ENCODE measurements at places on chromosomes 2 and 18. TPM values are rescaled to one million over a fixed set of nuclear protein-coding genes. Genes with fewer than 3 reads are reported as not detected.
A peak's percentile ranks its signal among the peaks of the same experiment; 100 is the strongest.

DNA sequence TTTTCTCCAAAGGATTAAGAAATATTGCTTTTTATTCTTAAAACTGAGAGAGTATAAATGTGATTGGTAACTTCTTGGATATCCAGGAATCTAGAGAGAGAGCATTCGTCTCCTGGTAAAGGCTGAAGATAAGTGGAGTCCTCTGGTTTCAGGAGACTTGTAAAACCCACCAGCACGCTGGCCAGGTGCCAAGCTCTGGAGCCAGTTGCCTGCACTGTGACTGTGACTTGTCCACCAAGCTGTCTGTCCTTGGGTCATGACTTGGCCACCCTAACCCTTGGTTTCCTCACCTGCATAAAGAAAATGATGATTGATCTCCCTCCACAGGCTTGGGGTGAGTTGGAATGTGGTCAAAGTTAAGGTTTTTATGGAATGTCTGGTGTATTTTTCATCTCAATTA is 185.4 kb upstream of the NCKAP5 start:
- DNase-seq, result no peak

GRCh38 chr2:235301202-235302076 is 192.4 kb upstream of the AGAP1 start:
- no peak for DNase-seq

DNA sequence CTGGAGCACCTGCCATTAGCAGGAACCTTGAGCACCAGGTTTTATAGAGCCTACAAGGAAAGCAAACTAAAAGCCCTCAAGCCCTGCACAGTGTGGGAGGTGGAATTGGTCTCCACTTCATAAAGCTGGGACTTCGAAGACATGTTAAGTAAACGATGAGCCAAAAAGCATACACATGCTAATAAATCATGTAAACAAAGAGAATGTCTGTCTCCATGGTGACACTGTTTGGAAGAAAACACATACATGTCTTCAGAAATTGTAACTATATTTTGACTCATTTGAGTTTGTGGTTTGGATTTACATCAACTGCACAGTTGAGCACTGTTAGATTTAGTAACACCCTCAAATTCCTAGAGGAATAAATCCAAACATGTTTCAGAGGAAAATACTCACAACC is 978.5 kb upstream of the LRRTM1 start:
- DNase-seq, result no peak

Gene SP140L
- total RNA-seq, result 61.4 TPM

- no peak for DNase-seq
Observed at GRCh38 chr2:213723707-213724106, 439.4 kb downstream of the SPAG16 start.

DNA sequence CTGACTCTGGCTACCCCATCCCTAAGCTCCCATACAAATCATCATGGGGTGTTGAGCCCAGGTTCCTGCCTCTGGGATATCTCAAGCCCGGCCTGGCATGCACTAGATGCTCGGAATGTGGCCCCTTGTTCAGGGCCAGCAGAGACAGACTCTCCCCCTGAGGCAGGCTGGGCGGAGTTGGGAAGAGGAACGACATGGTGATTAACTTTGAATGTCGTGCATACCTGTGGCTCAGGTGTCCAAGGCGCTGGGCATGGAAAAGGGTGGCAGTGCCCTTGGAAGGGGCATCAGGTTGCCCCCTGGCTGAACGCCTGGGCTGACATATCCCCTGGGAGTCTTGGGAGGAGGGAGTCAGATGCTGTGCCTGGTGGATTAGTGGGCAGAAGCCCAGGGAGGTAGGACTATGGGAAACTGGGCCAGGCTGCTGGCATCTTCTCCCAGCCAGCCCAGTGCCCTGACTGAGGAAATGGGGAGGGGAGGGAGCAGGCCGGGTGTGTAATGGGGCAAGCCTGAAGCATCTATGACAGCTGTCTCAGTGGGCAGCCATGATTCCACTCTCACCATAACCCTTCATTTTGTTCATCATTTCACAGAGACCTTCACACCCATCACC is 57.8 kb upstream of the OTOF start:
- DNase-seq, result no peak

GRCh38 chr2:88554189-88554588 is 73.1 kb downstream of the EIF2AK3 start:
- no peak for DNase-seq

Gene OSR1
- total RNA-seq, result not detected

- DNase-seq, result no peak
Observed at GRCh38 chr2:146576339-146577111, 1268.3 kb upstream of the ACVR2A start.

Gene COL3A1
- total RNA-seq, result not detected

- no peak for DNase-seq
Observed at GRCh38 chr18:32278177-32278799, 88.4 kb downstream of the MEP1B start.

Gene COL5A2
- total RNA-seq, result 4.6 TPM

DNA sequence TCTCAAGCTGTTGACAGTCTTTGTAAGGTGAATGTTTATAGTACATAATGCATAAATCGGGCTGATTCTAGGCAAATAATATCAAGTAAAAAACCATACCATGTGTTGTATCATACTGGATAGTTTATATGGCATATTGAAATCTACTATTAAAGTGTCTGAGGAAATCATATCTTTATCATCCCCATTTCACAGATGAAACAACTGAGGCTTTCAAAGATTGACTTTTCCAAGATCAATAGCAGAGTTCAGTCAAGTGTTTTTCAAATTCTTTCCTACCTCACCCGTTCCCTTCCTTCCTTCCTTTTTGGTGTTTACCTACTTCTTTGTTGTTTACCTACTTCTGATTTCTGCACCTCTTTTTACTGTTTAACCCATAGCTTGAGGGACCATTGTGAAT is 2.0 kb downstream of the LYPD6 start:
- DNase-seq, result no peak

DNA sequence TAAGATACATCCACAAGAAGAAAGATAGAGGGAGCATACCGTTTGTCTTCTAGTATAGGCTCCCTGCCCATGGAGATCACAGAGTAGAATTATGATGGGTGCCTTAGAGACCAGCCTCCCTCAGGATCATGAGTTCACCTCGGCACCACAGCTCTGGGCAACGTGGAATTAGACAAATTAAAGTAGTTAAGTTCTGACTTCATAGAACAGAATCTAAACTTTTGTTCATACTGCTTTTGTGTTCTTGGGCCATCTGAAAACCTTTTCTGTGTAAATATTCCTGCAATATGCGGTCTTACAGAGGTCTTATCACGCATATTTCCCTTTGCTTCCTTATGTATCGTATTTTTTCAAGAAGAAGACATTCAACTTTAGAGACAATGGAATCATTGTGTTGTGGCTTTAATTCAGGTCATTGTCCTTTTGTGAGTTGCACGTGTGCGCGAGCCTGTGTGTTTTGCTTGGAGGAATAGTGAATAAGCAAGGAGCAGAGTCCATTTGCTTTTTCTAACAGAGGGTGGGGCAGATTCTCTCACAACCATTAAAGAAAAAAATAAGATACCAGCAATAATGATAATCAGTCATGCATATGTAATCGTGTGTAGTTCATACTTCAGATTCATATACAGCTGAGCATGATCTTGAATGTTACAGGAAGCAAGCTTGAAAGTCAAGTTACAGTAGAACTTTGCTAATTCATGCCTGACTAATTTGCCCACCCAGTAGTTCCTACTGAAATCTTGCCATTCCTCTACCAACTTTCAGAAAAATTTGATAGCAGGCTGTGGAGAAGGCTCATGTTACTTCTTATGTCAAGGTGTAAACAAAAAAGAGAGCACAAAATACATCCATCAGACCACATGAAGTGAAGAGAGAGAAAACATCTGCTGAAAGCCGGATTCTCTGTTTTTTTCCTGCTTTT is 243.6 kb downstream of the NEDD4L start:
- DNase-seq, result no peak

DNA sequence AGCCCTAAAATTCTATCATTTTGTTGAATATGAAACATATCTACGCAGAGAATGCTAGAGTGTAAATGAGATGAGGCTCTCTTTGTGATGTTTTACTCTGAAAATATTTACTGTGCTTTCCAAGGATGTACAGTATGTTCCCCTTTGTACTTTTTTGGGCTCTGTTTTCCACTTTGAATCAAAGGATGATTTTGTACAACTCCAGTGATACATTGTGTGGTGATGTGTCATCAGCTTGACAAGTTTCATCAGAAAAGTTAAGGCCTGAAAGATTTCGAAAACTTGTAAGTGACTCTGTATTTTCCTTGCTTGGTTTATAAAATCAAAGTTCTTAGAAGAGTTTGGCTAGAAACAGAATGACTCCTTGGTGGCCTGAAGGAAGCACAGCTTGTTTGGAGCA is 206.3 kb downstream of the LTBP1 start:
- DNase-seq, result no peak

DNA sequence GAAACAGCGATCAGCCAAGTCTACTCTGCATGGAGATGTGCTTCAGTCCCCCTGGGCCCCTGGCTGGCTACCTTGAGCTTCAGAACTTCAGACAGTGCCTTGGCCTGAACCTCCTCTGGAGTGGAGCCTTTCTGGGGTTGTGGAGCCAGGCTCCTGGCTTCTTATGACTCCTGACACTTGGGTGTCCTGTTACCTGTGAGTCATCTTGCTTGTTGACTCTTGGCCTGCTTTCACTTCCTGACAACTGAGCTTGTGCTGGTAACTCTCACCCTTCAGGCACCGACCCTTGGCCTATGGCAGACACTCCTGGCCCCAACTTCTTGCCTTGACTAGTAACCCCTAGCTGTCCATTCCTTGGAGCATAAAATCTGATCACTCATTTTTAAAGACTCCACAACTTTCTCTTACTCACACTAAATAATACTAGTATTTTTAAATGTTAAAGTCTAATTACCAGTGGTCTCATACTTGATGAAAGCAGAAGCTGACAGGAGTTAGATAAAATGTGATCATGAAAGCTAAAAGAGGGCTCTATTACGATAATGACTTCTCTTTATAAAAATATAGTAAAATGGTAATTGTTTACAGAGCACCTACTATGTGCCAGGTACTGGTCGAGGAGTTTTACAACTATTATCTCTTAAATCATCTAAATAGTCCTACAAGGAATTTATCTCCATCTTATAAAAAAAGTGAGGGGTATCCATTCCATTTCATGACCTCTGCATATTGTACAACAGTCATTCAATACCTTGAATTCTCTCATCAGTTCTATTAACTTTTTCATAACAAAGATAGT is 46.3 kb upstream of the VIT start:
- DNase-seq, result peak; percentile 45

DNA sequence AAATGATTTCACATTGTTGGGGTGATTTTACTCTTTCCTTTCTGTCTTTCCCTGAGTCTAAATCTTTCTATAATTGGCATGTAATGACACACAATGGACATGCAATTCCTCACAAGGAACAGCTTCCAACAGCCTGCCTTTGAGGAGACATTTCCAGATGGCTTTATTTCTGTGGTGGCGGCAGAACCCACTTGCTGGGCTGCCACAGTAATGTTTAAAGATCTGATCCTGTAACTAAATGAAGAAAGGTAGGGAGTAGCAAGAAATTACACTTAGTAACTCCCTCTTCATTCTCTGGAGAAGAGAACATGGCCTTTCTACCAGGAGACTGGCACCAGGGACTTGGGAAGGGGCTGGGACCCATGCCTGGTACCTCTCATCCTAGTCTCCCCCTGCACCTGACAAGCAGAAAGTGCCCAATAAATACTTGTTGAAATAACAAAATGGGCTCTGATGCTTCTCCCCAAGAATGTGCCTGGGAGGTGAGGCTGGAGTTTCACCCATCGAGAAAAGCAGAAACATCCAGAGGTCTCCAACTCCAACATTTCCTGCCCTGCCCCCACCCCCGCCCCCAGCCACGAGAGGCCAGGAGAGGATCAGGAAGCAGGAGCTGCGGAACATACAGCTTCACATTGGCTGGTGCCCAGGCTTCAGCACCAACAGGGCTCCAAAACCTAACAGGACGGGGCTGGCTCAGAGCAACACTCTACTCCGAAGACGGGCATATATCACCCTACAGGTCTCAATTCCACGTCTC is 92.1 kb downstream of the PXDN start:
- DNase-seq, result no peak

- DNase-seq, result no peak
Observed at GRCh38 chr2:96136129-96136720, 2.1 kb downstream of the ASTL start.

DNA sequence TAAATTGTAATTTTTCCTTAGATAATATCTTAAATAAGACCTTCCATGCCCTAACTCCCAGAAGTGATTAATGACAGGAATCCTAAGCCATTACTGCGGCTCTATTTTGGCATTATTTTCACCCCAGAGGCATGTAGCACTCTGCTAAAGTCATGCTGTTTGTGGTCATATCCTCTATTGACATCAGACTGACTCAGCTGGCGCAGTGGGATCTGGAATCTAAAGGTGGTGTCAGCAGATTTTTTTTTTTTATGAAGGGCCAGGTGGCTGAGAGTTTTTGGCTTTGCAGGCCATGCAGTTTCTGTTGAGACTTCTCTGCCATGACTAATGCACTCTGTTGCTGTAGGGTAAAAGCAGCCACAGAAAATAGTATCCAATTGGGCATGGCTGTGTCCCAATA is 64.1 kb upstream of the ACVR1C start:
- no peak for DNase-seq

DNA sequence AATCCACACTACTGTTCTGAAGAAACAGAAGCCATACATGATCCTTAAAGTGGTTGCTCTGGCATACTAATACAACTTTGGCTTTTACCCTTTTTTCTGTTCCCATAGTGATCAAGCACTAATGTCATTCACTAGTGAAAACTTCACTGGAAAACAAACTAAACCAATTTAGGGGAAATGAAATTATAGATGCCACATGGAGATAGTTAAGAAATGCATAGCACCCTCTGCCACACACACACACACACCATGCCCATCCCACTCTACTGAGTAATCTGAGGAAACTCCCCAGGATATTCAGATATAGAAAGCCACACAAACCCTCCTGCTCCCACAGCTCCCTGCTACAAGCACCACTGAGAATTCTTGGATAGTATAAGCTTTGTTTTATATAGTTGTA is 39.1 kb downstream of the SLC3A1 start:
- no peak for DNase-seq

Gene RAB6C
- not detected for total RNA-seq

DNA sequence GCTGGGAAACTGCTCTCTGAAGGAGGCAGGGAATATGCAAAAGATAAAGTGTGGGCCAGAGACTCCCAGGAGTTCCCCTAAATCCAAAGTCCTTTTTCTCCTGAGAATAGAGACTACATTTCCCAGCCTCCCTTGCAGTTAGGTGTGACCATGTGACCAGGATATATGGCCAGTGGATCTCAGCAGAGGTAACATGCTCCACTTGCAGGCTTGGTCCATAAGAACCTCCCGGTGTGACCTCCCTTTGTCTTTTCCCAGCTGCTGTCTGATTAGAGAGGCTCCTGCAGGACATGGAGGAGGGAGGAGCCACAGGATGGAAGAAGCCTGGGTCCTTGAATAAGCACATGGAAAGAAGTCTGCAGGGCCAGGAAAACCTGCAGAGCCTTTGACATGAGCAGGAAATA is 76.2 kb downstream of the TGFA start:
- DNase-seq, result no peak

Data from activated CD8-positive, alpha-beta memory T cell treated with anti-CD3 and anti-CD28 coated beads, Interleukin-2, amount 10 ng/mL, durations not matched to agents 7 days and 5 days (primary cell).